ENCODE measurements at places on chromosomes 12 and 14.

GRCh38 chr12:94100211-94100627, 48.2 kb upstream of the PLXNC1 start:
- no peak for DNase-seq

DNA sequence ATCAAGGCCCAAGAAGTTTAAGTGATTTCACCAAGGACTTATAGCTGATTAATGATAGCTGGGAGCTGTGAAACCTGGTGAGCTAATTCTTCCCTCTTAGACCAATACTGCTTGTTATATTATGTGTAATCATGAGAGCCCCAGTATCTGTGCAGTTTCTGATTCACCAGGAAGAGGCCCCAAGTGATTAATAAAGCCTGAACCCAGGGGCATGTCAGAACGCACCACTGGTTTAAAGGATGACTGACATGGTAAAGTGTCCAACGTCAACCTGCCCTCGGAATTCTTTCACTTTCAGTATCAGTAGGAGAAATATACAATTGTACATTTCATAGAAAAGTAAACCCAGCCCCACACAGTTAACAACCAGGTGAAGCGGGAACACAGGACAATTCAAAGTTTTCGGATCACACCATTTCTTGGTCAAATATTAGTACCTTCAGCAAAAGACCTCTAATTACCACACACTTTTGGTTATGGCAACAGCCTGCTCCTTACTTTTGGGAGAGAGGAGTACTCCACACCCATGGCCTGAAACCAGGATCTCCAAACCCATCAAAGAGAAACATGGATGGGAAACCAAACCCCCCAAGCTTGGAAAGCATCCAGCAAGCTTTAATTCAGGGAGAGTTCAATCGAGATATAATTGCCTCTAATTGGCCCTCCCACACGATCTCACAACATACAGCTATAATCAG, 28.5 kb downstream of the TMCC3 start:
- DNase-seq, result peak; percentile 18

DNA sequence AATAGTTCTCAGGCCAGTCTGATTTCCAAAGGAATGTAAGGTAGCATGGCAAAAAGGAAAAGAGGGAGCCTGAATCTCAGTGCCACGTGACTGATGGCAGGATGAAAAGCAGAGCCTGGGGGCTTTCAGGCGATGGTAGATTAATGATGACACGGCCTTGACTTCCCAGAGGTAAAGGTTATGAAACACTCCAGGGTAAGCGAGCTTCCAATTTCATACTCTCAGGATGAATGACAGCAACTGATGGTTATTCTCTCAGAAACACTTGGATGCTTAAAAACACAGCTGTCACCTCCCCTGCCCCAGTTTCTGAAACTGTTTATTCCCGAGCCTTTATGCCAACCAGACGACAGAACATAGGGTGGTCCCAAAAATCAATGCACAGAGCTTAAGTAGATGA, 28.8 kb downstream of the GDF11 start:
- no peak for DNase-seq

- no peak for DNase-seq
Measured at GRCh38 chr12:44972746-44973421, 78.0 kb downstream of the DBX2 start.

DNA sequence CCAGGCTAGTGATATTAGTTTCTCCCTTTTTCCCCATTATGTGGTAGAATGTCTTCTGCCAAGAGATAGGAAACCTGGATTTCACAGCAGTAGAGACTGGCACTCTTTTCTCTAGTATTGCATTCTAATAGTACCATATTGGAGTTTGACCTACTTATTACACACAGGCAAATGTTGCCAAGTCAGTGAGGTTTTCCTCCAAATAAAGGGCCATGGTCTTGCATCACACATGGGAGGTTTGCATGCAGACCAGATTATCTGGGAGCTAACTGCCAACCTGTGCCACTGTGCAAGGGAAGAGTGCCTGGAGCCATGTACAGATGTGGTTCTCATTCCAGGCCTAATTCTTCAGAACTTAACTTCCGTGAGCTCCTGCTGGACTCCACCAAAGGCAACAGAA, 113.3 kb downstream of the ANO6 start:
- no peak for DNase-seq

GRCh38 chr12:98645572-98646067, 530 bp downstream of the APAF1 start:
- no peak for DNase-seq

- no peak for DNase-seq
Measured at GRCh38 chr12:131141514-131141913, 187.8 kb downstream of the ADGRD1 start.

DNA sequence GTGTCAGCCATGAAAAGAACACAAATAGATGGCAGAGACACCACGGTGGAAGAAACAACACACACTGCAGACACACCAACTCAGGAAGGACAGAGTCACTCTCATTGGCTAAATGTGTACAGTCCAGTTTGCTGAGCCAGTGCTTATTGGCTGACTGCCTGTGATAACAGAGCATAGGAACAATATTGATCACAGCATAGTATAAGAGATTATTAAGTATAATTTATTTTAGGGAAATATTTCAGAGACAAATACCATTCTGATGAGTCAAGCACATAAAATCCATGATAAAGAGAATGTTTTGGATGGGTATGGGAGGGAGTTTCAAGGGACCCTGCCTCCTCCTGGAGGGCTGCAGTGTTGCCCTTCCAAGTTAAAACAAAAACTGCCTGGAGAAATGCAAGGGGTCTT, 50.9 kb downstream of the BTG1 start:
- no peak for DNase-seq

GRCh38 chr14:89833120-89833532, 121.4 kb downstream of the EFCAB11 start:
- DNase-seq, result no peak

GRCh38 chr12:110170535-110171185, 46.5 kb downstream of the IFT81 start:
- DNase-seq, result no peak

GRCh38 chr14:99176156-99176945, 95.6 kb downstream of the BCL11B start:
- DNase-seq, result no peak

DNA sequence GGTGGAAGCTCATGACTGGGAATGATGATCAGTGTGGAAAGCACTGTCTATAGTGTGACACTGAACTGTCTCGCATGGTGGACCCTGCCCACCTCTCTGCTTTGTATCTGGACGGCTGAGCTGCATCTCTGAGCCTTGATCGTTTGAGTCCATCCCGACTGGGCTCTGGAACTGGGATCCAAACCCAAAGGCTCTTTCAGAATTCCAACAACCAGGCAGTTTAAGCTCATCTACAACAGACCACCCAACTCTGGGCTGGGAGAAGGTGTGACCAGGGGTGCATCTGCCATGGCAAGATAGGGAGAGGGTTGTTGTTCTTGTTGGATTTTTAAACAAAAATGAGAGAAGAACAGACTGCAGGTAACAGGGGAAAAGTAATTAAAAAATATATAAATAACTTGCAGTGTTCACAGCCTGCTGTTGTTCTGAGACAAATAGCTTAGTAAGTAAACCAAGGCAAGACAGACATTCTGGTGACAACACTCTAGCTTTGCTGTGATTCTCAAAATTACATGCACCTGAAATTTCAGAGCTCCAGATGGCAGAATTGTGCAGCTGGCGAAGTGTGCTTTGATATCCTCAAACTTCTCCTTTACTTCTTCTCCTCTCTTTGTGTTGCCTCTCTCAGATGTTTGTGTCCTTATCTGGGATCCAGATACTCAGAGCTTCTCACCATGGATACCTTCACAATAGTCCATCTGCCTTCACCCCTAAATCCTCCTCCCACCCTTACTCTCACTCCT, 209.6 kb downstream of the EMP1 start:
- no peak for DNase-seq

DNA sequence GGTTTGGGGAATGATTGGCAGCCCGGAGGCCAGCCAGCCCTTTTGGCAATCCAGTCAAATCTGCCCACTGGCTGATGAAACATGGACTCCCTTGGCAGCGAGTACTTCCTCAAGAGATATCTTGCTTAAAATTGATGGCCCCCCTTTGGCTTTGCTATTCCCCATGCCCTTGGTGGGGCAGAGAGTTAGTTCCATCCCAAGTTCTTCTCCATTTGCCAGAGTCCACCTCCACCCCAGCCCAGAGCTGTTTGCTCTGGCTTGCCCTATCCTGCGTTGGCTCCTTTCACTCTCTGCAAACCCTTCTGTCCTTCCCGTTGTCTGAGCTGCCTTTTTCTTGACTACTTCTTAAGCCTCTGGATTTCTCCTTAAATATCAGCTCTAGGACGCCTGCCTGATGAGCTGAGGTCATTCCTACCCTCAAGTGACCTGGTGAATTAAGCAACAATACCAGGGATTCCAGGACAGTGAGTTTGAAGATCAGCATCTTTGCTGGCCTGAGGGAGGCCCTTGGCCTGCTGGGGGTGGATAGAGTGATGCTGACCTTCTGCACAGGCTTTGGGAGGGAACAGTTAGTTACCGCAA, 212.0 kb downstream of the CACNA1C start:
- DNase-seq, result no peak

GRCh38 chr14:65943150-65943549, 530.6 kb downstream of the FUT8 start:
- DNase-seq, result no peak

- no peak for DNase-seq
Measured at GRCh38 chr12:13046964-13047363, 2.8 kb downstream of the FAM234B start.

DNA sequence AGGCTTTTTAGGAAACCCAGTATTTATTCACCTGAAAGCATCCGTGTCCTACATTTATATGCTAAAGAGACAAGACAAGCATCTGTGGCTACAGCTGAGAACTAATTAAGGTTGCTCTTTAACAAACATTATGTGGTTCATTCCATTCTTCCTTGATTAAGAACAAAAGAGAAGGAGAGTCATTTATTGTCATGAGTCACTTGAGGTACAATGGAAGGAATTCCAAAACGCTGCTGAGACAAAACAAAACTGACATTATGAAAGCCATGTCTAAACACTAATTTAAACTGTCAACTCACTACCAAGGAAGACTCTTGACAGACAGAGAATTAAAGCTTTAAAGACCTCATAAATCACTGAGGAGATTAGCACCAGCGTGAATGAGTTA, 214.4 kb downstream of the BMP4 start:
- DNase-seq, result no peak

DNA sequence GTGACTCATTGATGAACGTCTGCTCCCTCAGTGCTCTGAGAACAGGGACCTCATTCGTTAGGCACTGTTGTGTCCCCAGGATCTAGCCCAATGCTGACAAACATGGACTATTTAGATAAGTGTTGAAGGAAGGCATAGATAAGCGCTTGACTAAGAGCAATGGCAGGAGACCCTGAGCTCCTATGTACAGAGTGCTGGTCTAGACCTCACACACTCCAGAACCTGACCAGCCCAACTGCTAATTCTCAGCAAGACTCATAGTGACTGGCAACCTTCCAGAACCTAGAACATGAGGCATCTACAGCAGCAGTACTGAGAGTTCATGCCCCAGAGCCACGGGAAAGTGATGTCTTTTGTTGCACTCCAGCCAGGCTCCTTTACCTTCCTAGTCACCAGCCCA, 69.2 kb downstream of the CRACR2A start:
- no peak for DNase-seq

GRCh38 chr12:29530436-29530835, 33.0 kb upstream of the OVCH1 start:
- DNase-seq, result no peak

DNA sequence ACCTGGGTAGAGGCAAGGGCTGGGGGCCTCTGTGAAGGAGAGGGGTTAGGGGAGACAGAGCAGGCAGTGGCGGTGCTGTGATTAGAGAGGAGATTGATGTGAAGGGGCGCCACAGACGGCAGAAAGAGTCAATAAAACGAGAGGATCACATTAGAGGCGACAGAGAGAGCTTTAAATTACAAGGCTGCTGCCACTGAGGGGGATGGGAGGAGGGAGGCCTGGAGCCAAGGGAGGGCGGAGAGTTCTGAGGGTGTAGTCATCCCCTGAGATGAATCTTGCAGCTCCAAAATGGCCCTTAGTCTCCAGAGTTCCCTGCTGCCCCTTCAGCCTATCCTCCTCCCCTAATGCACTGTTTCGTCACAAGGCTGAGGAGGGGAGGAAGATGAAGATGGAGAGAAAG, 12.8 kb downstream of the ZFHX2 start:
- no peak for DNase-seq

DNA sequence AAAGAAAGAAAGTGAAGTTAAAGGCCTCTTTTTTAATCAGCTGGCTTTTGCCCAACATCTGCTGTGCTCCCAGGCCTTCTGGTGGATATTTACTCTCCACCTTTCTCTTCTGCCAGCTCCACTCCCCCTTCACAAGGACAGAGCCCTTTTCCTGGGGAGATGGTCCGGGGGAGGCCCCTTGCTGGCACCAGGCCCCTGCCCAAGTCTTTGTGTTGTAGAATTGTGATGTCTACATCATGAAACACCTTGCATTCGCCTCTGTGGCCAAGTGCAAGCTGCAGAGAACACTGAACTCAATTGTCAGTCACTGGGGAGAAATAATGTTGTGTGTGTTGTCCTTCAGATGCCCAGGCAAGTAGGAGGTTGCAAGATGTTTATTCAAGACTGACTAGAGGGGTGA, 150.3 kb downstream of the DPF3 start:
- DNase-seq, result no peak

DNA sequence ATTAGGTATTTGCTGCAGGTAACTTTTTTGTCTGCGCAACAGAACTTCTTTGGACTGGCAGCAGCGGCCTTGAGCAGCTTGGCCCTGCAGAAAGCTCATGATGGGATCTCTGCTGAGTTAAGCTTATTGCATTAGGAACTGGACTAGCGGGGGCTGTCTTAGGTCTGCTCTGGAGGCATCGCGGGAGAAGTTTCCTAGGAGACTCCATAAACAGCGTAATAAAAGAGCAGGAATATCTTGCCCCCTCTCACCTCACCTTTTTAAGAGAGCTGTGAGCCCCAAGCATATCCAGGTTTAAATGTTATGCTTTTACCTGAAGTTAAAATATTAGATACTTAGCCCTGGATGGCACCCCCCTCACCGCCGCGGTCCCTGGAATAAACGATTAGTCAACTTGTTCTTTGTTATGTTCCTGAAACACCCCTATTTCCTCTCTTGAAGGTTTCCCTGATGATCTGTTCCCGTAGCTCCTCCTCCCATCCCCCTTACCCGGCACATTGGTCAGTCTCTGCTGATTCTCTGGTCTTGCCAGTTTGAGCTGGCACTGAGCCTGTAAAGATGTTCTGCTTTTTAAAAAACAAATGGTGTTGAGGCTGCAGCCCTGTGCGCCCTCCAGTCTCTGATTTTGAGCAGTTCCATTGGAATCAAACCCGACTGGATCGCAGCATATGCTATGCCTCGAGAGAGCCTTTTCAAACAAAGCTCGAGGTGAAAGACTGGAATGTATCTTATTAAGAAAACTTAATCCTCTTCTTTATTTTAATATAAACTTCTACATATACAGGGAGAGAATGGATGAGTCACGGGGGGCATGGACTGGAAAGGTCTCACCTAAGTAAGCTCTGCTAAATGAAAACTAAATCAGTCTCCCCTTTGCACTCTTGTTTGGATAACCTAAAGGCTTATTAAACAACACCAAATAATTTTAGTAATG, 1.9 kb downstream of the MLXIP start:
- peak; percentile 45 for DNase-seq

Measured in CD4-positive, alpha-beta T cell treated with Interleukin-1 beta for 1 hour (primary cell).